ENCODE measurements at places on chromosomes 6 and 20. TPM values are rescaled to one million over a fixed set of nuclear protein-coding genes. Genes with fewer than 3 reads are reported as not detected.

DNA sequence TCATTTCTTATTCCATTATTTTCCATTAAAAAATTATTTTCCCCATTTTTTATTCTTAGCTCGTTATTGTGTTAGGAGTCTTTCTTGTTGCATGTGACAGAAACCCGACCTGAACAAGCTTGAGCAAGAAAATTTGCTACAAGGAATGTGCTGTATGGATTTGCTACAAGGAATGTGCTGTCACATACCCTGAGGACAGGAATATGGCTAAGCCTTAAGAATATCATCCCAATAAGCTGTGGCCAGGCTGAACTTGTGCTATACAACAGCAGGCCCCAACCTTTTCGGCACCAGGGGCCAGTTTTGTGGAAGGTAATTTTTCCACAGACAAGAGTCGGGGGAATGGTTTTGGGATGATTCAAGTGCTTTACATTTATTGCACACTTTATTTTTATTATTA is 114.0 kb downstream of the TRMT11 start:
- no peaks in the 10 kb centered on the region for H3K27me3 ChIP-seq
- no peak overlapping the region for H3K4me3 ChIP-seq
- no peak for DNase-seq

DNA sequence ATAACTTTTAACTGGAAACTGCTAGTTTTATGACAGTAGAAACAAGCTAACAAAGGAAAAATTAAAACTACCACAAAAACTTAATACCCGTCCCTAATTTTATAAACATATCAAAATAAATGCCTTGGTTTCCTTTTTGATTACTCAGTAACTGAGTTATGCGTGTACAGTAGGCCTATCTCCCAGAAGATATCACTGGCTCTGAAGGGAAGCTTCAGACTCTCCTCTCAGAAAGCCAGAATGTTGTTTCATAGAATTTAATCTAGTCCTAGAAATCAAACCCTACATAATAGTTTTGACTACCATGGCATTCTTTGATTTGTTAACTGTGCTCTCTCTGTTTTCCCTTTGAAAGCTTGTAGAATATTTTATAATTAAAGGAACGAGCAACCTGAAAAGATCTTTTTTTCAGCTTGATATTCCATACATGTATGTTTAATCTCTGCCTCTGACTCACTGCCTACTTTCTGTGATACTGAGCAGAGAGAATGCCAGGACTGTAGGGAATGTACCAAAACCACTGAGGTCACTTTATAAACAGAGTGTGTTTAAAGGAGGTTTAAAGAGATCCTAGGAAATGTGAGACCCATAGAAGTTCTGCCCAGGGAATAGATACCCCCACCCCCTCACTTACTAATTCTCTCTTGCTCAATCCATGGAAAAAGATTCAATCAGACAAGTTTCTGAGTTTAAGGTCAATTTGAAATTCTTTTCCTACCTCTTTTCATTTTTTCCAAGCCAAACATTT is 311.5 kb downstream of the HDGFL1 start:
- no peaks in the 10 kb centered on the region for H3K36me3 ChIP-seq
- H3K4me3 ChIP-seq = no peak overlapping the region

- peaks cover 8% of the 10 kb centered on the region for H3K4me1 ChIP-seq
- no peak for DNase-seq
- no peak overlapping the region for H3K4me3 ChIP-seq
- H3K27ac ChIP-seq = no peak overlapping the region
These were observed 245.6 kb downstream of the HIVEP2 start for GRCh38 chr6:142699391-142699790.

DNA sequence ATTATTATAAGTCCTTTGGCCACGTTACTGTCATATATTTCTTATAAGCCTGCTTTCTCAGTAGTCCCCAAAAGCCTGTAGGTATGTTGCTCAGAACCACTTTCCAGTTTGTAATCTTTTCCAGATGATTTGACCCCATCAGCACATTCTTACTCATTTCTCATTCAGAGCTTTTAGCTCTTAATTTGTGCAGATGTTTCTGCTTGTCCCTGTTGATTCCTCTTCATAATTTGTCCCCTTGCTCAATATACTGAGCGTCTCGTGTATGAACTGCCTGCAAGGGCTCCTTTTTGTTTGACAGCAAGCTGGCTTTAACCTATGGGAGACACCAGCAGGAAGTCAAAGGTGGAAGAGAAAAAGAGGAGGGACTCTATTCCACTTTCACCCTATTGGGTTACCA is 733.8 kb upstream of the GJE1 start:
- no peak for DNase-seq
- peaks cover 1% of the 10 kb centered on the region for H3K27me3 ChIP-seq

GRCh38 chr6:110093981-110094380 is 85.5 kb downstream of the WASF1 start:
- DNase-seq = no peak
- H3K4me1 ChIP-seq = no peaks in the 10 kb centered on the region
- H3K27me3 ChIP-seq = peaks cover 7% of the 10 kb centered on the region
- no peak overlapping the region for H3K4me3 ChIP-seq

DNA sequence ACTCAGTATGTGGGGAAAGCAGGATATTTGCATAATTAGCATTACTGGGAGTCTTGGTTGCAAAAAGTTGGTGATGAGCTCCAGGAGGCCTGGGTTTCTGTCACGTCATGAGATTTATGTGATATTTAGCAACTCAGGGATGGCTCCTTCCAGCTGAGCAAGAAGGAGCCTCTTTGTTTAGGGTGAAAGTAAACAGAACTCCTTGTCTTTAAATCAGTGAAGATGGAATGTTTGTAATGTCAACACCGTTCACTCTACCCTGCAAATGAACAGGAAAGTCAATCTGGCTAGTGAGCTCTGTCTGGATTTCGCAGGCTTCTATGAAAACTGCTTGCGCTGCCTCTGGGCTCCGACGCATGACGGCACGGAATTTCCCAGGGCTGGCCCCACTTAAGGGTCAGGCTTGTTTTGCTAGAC is 86.9 kb downstream of the PXDC1 start:
- no peak overlapping the region for H3K4me3 ChIP-seq
- H3K36me3 ChIP-seq = no peaks in the 10 kb centered on the region
- H3K27me3 ChIP-seq = peaks cover 4% of the 10 kb centered on the region

- peaks cover 27% of the 10 kb centered on the region for H3K27me3 ChIP-seq
- peaks cover 32% of the 10 kb centered on the region for H3K4me1 ChIP-seq
- DNase-seq = no peak
- H3K4me3 ChIP-seq = no peak overlapping the region
- H3K36me3 ChIP-seq = no peaks in the 10 kb centered on the region
These were observed 106.8 kb upstream of the PREP start for GRCh38 chr6:105509506-105510331.

CGAS gene
- 47.6 TPM for total RNA-seq

HSPA12B gene
- not detected for total RNA-seq

PPIL1 gene
- 60.2 TPM for total RNA-seq

- no peaks in the 10 kb centered on the region for H3K36me3 ChIP-seq
- no peak overlapping the region for H3K27ac ChIP-seq
- no peak for DNase-seq
These were observed 69.8 kb downstream of the RIN2 start for GRCh38 chr20:19827818-19828217.

DNA sequence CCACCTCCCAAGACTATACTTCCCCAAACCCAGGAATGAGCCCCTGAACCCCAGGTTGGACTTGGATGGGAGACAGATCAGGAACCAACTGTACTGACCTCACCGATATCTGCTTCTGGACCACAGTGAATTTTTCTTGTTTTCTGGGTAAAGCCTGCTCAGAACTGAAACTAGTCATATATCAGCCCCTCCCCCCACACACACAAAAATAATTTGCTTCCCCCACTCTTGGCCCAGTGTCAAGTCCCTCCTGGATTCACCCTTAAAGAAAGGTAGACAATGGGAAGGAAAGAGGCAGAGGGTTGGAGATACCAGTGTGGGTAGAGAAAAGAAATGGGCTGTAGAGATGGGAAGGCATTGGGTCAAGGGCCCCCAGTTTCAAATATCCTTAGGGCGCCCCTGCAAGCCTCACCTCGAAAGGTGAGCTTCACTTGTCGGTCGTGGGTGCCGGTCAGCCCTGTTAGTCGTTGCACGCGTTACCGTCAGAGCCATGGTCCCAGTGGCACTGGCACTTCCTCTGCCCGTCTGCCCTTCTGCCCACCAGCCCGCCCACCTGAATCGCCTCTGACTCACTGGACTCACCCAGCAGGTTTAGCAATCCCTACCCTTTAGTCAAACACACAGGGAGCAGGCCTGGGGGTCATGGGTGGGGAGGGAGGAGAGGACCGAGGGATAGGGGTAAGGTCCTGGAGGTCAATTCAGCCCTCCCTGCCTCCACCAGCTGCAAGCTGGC is 8.5 kb upstream of the SPAG4 start:
- no peak overlapping the region for H3K4me3 ChIP-seq
- H3K27ac ChIP-seq = no peak overlapping the region
- DNase-seq = no peak
- peaks cover 10% of the 10 kb centered on the region for H3K27me3 ChIP-seq
- H3K36me3 ChIP-seq = no peaks in the 10 kb centered on the region
- no peaks in the 10 kb centered on the region for H3K4me1 ChIP-seq

DNA sequence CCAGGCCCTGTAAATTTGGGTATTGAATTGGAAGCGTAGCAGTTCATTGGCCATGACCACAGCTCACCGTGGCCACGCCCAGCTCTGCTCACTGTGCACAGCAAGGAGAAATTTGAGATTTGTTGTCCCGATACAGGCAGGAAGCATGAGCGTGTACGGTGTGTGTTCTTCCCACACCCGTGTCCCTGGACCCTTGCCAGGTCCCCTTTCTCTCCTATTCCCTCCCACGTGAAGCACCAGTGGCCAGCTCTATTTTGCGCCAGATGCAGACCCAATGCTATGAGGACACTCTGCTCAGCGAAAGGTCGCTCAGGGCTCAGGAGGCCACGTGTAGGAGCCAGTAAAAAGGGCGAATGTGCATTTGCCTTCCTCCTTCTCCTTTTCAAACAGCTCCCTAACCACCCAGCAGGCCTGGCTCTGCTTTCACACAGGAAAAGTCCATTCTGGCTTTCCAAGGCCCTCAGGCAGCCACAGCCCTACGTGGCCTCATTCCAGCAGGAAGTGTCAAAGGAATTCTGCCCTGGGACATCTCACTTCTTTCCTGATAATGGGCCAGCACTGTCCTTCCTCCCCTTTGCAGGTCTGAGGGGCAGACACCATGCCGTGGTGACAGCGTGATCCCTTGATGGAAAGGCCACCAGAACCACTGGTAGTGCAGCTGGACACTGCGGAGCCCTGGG is 499.2 kb upstream of the CDH4 start:
- no peaks in the 10 kb centered on the region for H3K27me3 ChIP-seq
- H3K36me3 ChIP-seq = no peaks in the 10 kb centered on the region
- no peak overlapping the region for H3K27ac ChIP-seq
- DNase-seq = no peak
- H3K4me1 ChIP-seq = no peaks in the 10 kb centered on the region

THEMIS gene
- 11.3 TPM for total RNA-seq

TRIM31 gene
- total RNA-seq = not detected

DNA sequence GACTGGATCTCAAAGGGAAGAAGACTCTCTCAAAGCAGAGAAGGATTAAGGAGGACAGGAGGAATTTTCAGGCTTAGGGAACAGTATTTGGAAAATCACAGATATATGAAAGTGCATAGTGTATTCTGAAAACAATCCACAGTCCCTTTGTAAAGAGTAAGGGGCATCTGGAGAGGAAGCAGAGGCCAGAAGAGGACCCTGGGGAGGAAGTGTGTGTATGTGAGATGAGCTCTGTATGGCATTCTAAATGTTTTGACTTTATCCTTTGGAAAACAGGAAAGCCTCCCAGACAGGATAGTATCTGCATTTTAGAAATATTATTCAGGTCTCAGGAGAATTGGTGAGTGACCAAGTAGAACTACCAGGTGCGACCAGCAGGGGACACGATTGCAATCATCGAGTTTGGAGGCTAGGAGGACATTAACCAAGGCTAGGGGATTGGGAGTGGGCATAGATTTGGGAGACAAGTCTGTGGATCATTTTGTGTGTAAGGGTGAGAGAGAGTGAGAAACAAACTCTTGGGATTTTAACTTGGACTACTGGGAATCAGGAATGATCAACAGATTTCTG is 38.3 kb upstream of the FAM184A start:
- no peak overlapping the region for H3K4me3 ChIP-seq
- no peak for DNase-seq
- peaks cover 6% of the 10 kb centered on the region for H3K27me3 ChIP-seq
- peaks cover 7% of the 10 kb centered on the region for H3K4me1 ChIP-seq
- H3K36me3 ChIP-seq = no peaks in the 10 kb centered on the region

DNA sequence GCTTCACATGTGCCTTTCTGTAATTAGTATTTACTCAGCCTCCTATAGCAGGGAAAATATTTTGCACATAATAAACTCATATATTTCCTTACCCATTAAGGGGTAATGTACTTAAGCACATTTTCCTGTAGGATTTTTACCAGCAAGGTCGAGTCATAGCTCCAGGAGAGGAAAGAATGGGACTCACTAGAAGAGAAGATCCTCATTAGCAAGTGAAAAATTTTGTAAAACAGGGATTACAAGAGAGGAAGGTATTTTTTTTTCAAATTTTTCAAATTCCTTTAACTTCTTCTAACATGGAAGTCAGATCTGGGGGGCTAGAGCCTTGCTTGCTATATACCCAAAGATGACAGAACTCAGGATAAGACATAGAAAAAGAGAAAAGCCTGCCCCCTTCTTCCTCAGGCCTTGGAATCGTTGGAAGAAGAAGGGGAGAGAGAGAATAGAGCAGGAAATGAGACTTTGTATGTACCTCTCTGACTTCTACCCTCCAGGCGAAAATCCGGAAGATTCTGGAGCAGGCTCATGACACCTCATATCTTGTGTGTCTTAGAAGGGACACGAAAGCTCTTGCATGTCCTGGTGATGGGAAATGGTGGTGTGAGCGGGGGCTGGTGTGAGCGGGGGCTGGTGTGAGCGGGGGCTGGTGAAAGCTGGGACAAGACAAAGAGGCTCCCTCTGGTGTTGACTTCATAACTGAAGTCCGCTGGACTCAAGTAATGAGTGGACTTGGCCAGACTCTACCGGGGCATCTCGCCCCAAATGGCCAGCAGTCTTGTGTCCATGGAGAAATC is 256.9 kb upstream of the PLCB4 start:
- peaks cover 1% of the 10 kb centered on the region for H3K27me3 ChIP-seq
- H3K4me3 ChIP-seq = no peak overlapping the region

- no peak overlapping the region for H3K4me3 ChIP-seq
- no peaks in the 10 kb centered on the region for H3K36me3 ChIP-seq
- DNase-seq = no peak
These were observed 500.4 kb upstream of the CHD6 start for GRCh38 chr20:42118409-42119125.

DNA sequence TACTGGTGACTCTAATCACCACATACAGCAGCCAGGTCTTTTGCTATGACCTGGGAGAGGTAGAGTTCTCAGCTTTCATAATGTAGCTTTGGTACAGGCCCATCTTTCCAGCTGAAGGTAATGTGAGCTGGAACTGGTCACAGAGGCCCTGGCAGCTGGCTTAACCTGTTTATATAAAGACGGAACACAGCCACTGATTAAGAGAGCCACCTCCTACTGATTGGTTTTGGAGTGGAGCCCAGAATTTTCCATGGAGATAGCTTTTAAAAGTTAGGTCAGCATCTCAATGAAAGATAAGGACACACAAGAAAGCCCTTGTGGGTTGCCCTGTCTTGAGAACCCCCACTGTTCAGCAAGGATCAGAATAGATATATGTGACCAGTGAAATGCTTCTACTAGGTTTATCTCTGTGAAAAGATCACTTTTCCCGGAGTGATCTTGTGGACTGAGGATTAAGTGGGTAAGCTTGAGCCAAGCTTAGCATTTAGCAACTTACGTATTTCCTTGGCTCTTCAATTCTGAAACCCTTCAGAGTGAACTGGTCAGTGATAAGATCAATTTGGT is 213.7 kb upstream of the CITED2 start:
- DNase-seq = no peak
- H3K4me1 ChIP-seq = no peaks in the 10 kb centered on the region
- peaks cover 27% of the 10 kb centered on the region for H3K27me3 ChIP-seq
- H3K4me3 ChIP-seq = no peak overlapping the region

WFDC11 gene
- total RNA-seq = not detected

NOP56 gene
- total RNA-seq = 897 TPM

Measured in activated T-helper 1 cell treated with anti-CD3 and anti-CD28 coated beads, Interleukin-12 subunit alpha, Interleukin-12 subunit beta, Interleukin-2, Interleukin-4 antibody, amounts not matched to agents 30 ng/mL and 10 ng/mL and 1 ng/mL, durations not matched to agents 14 hours and 24 hours and 36 hours (primary cell).